ENCODE measurements at places on chromosomes 13 and 19. TPM values are rescaled to one million over a fixed set of nuclear protein-coding genes. Genes with fewer than 3 reads are reported as not detected.

The SIGLEC8 gene
- total RNA-seq, result not detected

The ZNF793 gene
- 2.9 TPM for total RNA-seq

The CLEC17A gene
- total RNA-seq, result not detected

The ELSPBP1 gene
- total RNA-seq, result not detected

The BCAM gene
- 1.3 TPM for total RNA-seq

The ICAM4 gene
- total RNA-seq, result 3.7 TPM

The OR4F17 gene
- total RNA-seq, result not detected

The ZNF835 gene
- total RNA-seq, result not detected

The ARRDC5 gene
- total RNA-seq, result not detected

- no peak for DNase-seq
Observed at GRCh38 chr19:35052599-35053190, 11.2 kb downstream of the HPN start.

DNA sequence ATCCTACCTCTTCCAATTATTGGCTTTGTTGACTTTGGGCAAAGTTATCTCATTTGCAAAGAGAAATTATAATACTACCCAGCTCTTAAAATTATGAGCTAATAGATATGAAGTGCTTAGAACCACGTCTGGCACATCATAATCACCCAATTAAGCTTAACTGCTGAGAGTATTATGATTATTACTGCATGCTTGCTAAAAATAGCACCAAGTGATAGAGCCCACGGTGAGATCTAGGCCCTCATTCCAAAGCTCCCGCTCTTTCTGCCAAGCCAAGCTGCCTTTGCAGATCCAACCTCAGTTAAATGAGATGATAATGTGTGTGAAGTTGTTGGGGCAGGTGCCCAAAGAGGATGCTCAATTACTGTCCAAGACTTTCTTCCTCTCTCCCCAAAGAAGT is 6.5 kb upstream of the EDDM13 start:
- DNase-seq, result no peak

DNA sequence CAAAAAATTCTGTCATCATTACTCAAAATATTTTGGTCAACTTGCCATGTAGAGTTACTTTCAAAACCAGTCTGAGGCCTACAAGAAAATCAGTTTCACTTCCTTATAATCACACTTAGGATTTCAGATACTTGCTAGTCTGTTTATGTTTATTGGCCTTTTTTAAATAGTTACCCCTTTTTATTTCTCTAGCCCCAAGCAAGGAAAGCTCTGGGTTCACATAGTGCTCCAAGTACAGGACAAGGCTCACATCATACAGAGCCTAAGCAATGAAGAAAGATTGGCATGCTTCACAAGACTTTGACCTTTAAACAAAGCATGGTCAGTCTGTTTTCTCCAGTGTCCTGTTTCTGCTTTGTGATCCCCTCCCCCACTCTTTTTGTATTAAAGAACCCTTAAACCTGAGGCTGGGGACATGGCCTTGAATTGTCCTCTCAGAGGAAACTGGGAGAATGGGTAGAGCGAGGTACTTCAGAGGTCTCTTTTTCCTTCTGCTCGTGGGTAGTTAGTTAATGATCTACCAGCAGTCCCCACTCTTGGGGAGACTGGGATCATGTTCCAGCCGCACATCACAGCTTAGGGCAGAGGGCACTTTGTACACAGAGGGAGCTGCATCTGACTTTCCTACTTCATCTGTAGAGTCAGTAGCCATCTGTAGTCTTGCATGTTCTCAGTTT is 30.7 kb downstream of the CEACAM1 start:
- no peak for DNase-seq

- DNase-seq, result no peak
Observed at GRCh38 chr19:5334824-5335500, 5.7 kb downstream of the PTPRS start.

GRCh38 chr13:111046590-111047141 is 68.4 kb upstream of the ARHGEF7 start:
- DNase-seq, result peak; percentile 64

DNA sequence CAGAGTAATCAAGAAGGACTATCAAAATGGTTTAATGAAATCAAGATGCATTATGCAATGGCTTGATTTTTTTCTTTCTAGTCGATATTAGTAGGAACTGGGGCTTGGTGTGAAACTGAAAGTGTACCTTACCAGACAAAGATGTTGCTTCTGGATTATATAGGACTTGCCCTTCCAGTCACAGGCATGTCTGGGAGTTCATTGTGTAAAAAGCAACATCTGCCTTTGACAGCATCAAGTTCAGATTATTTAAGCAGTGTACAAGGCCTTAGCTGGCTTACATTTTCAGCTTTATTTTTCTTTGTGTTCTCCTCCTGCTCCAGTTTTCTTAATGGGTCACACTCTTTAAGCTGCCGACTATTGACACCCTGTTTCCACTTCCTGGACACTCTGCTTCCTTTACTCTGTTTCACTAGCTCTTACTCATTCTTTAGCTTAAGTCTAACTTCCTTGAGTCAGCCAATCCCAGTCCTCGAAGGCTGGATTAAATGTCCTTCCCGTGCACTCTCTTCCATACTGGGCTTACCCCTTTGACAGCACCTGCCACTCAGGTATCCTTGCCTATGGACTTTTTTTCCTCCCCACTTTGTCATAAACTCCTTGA is 29.4 kb upstream of the OLFM4 start:
- no peak for DNase-seq

- no peak for DNase-seq
Observed at GRCh38 chr19:46289724-46290619, 6.9 kb upstream of the HIF3A start.

GRCh38 chr19:2805991-2806649 is 13.5 kb upstream of the ZNF554 start:
- no peak for DNase-seq

- DNase-seq, result no peak
Observed at GRCh38 chr19:40813182-40813581, 14.2 kb downstream of the EGLN2 start.

DNA sequence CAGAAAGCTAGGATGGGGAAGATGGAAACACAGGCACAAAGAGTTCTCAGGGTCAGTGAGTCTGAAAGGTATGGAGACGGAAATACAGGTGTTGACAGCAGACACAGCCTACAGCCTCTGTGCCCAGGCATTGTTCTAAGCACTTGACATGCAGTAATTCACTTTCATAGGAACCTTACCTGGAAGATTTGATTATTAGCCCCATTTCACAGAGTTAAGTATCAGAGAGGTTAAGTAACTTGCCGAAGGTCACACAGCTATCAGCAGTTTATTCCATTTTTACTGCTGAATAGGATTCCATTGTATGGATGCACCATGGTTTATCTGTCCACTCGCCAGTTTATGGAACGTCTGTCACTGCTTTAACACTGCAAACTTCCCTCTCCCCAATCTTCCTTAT is 13.2 kb downstream of the KLK4 start:
- DNase-seq, result no peak

GRCh38 chr19:1384478-1385110 is 887 bp downstream of the NDUFS7 start:
- peak; percentile 33 for DNase-seq

- DNase-seq, result no peak
Observed at GRCh38 chr19:49356382-49356781, 5.8 kb downstream of the TEAD2 start.

GRCh38 chr13:96744367-96745331 is 249.6 kb downstream of the OXGR1 start:
- no peak for DNase-seq

GRCh38 chr13:24106429-24106828 is 54.1 kb upstream of the SPATA13 start:
- no peak for DNase-seq

DNA sequence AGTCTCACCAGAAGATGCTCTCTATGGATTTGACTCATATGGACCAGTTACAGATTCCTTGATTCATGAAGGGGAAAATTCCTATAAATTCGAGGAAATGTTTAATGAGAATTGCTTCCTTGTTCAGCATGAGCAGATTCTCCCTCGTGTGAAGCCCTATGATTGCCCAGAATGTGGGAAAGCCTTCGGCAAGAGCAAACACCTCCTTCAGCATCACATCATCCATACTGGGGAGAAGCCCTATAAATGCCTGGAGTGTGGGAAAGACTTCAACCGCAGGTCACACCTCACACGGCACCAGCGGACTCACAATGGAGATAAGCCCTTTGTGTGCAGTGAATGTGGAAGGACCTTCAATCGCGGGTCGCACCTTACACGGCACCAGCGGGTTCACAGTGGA is 10.7 kb downstream of the ZNF460 start:
- no peak for DNase-seq

GRCh38 chr19:31334101-31334848 is 15.0 kb downstream of the TSHZ3 start:
- peak; percentile 71 for DNase-seq

DNA sequence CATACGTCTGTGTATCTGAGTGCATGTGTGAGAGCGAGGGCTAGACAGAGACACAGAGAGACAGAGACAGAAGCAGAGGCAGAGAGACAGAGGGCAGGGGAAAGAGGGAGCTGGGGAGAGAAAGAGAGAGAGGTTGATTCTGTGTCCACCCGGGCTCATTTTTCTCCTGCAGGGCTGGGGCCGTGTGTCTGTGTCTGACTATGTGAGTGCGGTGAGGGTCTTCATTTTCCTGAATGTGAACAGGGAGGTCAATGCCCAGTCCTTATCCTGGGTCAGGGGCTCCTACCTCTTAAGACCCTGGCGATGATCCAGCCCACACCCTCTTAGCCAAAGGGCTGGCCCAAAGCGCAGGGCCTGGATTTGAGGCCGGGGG is 17.7 kb downstream of the LRRC4B start:
- DNase-seq, result no peak

GRCh38 chr13:104296286-104296685 is 1230.1 kb upstream of the SLC10A2 start:
- DNase-seq, result no peak

DNA sequence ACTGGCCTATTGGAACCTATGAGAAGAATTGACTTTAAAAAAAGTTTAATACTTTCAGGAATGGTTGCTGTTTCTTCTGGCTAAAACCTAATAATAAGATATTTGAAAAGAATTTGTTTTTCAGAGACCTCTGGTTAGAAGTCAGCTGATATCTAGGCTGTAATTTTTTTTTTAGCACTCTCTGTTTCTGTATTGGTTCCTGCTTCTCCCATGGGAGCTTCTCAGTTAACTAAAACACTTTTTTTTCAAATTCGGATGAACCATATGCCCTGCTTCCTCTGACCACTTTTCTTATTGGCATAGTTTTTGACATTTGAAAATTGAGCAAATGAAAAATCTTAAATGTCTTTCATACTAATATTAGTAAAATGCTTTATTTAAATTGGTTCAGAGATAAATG is 163.5 kb upstream of the SLC10A2 start:
- no peak for DNase-seq

DNA sequence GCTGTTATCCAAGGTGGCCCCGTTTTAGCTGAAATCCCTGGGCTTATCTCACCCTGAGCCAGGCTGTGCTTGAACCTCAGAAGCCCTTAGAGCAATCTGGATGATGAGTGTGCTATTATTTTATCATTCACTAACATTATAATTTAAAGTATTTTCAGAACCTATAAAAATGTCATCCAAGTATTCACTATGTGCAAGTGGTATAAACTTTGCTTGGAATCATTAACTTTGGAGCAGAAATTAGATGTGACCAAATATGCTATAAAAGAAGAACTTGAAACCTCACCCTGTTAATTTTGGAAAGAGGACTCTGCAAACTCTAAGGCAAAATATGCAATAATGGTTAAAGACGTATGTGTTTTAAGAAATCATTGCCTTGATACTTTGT is 147.5 kb downstream of the USP12 start:
- no peak for DNase-seq

DNA sequence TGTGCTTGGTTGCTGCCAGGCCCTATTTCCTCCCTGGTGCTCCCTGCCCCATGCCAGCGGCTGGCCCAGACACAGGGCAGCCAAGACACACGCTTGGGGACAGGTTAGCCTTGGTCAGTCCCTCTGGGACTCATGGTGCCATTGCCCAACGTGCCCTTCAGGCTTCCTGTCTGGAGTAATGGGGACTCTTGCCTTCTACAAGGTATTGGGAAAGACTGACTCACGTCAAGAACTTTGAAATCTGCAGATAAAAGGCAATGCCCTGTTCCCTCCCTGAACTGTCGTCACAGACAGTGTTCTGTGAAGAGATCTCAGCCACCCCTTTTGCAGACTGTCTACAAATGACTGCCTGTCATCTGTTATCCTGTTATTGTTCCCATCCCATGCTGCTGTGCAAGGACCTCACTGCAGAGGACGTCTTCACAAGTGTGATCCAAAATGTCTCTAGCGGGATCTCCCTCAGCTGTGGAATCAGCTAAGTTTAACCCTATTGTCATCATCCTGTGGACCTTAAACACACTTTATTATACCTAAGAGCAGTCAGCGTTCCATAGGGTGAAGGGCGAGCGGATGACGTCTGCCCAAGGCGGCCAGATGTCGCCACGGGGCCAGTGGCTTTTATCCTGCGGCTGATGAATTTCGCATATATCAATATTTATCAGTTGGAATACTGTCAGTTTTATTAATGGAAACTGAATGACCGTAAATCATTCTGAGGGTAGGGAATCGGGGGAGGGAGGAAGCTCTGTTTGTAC is 59.0 kb downstream of the GSX1 start:
- no peak for DNase-seq

DNA sequence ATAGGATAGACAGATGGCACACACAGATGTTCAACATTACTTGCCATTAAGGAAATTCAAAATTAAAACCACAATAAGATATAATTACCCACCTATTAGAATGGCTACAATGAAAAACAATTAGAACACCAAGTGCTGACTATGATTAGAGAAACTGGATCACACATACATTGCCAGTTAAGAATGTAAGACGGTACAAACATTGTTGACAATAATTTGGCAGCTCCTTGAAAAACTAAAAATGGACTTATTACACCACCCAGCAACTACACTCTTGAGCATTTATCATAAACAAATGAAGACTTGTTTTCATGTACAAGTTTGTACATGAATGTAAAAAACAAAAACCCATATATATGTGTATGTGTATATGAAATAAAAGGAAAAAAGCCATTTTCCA is 13.7 kb downstream of the ZNF461 start:
- no peak for DNase-seq

GRCh38 chr19:6241680-6242377 is 37.9 kb downstream of the MLLT1 start:
- no peak for DNase-seq

- peak; percentile 84 for DNase-seq
Observed at GRCh38 chr13:113758651-113759524, at the start of gene TMEM255B. Gene TMEM255B (plus strand): TSS chr13:113759226. CDS start chr13:113759270, 44 bp downstream.

GRCh38 chr19:19615086-19615485 is 3.4 kb downstream of the PBX4 start:
- DNase-seq, result peak; percentile 72

- DNase-seq, result no peak
Observed at GRCh38 chr19:2942928-2943640, 1.7 kb downstream of the ZNF77 start.

- DNase-seq, result no peak
Observed at GRCh38 chr13:109776575-109776974, 9.8 kb downstream of the IRS2 start.

GRCh38 chr19:39846678-39847486 is 703 bp upstream of the FBL start:
- peak; percentile 39 for DNase-seq

GRCh38 chr19:648305-648704 is 8.6 kb downstream of the FGF22 start:
- no peak for DNase-seq
